ENCODE measurements at places on chromosomes 6 and 20. TPM values are rescaled to one million over a fixed set of nuclear protein-coding genes. Genes with fewer than 3 reads are reported as not detected.

The SHLD1 gene
- 5.9 TPM for total RNA-seq

The CLVS2 gene
- not detected for total RNA-seq

- H3K4me1 ChIP-seq: no peaks in the 10 kb centered on the region
- H3K27ac ChIP-seq: no peak overlapping the region
- H3K4me3 ChIP-seq: no peak overlapping the region
- H3K27me3 ChIP-seq: no peaks in the 10 kb centered on the region
- DNase-seq: no peak
- H3K36me3 ChIP-seq: no peaks in the 10 kb centered on the region
Measured at GRCh38 chr6:147407571-147407970, 100.9 kb upstream of the SAMD5 start.

DNA sequence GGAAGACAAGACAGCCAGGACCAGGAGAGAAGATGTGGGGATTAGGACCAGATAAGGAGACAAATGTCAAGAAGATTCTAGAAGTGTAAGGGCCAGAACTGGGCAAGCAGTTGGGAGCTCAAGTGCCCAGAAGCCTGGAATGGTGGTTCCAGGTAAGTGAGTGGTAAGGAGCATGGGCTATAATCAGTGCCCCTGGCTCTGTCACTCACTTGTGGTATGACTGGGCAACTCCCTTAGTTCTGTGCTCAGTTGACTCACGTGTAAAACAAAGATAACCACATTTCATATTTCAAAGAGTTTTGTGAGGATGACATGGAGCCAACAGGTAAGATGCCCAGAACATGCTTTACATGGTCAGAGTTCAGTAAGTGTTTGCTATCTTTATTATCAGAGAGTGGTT lies 11.2 kb downstream of the CCDC167 start:
- no peaks in the 10 kb centered on the region for H3K4me1 ChIP-seq
- DNase-seq: no peak
- H3K4me3 ChIP-seq: no peak overlapping the region
- H3K27ac ChIP-seq: no peak overlapping the region

DNA sequence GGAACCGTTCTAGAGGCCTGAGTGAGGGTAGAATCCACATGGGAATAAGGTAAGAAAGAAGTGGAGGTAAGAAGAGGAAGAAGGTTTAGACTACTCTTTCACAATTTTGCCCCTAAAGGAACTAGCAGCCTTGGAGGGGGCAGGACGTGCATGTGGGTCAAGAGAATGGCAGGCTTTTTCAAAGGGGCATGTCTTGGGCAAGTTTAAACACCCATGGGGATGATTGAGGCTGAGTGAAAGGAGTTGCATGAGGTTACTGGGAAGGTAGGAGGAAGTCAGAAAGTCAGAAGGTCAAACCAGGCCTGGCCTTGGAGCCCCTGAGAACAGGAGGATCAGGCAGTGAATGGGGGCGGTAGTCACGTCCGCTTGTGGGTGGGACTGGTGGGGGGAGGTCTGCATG lies 10.2 kb downstream of the ADA start:
- H3K27me3 ChIP-seq: no peaks in the 10 kb centered on the region
- no peak overlapping the region for H3K4me3 ChIP-seq
- no peak for DNase-seq
- peaks cover 34% of the 10 kb centered on the region for H3K4me1 ChIP-seq
- H3K27ac ChIP-seq: no peak overlapping the region

Data from PC-9 (cell line).